Gastrocnemius medialis (tissue), 4 donors: ENCODE measurements at places on chromosomes 3 and 15. TPM values are rescaled to one million over a fixed set of nuclear protein-coding genes. Genes with fewer than 3 reads are reported as not detected.
A peak's percentile ranks its signal among the peaks of the same experiment; 100 is the strongest.

The COX17 gene
- 87.2 TPM for total RNA-seq

GRCh38 chr3:151318991-151319390 is 2.4 kb upstream of the GPR87 start:
- DNase-seq, result no peak
- no peaks in the 10 kb centered on the region for H3K36me3 ChIP-seq
- no peaks in the 10 kb centered on the region for H3K4me1 ChIP-seq
- no peak overlapping the region for H3K27ac ChIP-seq

- H3K4me1 ChIP-seq, result peaks cover 39% of the 10 kb centered on the region
- no peaks in the 10 kb centered on the region for H3K36me3 ChIP-seq
- peak overlapping the region; percentile 32 for H3K27ac ChIP-seq
- H3K27me3 ChIP-seq, result no peaks in the 10 kb centered on the region
- DNase-seq, result no peak
These were observed 5.8 kb downstream of the MAP2K5 start for GRCh38 chr15:67548236-67548852.

DNA sequence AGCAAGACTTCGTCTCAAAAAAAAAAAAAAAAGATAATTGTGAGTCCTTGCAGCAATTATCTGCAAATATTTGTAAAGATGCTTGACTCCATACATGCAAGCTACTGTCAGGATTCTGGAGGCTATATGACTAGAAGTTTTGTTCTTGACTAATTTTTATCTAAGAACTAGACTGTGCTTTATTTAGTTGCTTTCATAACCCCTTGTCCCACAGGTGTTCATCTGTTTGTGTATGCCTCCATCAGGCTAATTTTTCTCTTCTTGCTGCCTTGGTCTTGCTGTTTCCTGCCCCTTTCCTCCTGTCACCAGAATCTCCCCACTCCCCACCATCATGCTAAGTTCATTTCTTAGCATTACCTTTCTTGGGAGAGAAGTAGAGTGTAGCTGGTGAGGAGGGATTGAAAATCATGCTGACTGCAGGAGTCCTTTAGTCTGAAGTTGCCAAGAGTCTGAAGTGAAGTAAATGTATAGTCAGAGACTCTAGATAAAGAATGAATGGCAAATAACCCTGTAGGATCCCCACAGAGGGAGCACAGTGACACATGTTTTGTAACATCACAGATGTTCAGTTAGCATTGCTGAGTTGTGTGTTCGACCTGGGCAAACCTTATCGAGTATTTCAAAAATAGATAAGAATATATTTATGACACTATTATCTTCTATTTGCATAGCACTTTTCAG is 12.5 kb downstream of the ST3GAL6 start:
- DNase-seq, result no peak
- H3K27ac ChIP-seq, result no peak overlapping the region
- H3K4me1 ChIP-seq, result peaks cover 22% of the 10 kb centered on the region
- no peaks in the 10 kb centered on the region for H3K27me3 ChIP-seq
- no peak overlapping the region for H3K4me3 ChIP-seq
- no peaks in the 10 kb centered on the region for H3K36me3 ChIP-seq

DNA sequence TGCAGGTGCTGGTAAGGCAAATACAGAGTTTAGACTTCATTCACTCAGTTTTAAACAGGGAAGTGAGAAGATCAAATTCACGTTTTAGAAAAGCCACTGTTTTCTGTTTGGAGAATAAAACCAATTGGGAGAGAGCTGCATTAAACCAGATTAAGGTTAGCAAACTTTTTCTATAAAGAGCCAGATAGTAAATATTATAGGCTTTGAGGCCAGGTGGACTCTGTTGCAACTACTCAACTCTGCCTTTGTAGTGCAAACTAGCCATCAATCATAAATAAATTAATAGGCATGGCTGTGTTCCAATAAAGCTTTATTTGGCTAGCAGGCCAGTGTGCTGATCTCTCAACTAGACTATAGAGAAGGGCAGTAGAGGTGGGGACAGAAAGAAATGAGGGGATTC is 33.5 kb downstream of the SUCLG2 start:
- H3K4me3 ChIP-seq, result no peak overlapping the region
- peaks cover 7% of the 10 kb centered on the region for H3K36me3 ChIP-seq
- DNase-seq, result no peak
- H3K27me3 ChIP-seq, result no peaks in the 10 kb centered on the region
